Stromal cell of bone marrow (primary cell): ENCODE measurements at places on chromosomes 1 and 21.

DNA sequence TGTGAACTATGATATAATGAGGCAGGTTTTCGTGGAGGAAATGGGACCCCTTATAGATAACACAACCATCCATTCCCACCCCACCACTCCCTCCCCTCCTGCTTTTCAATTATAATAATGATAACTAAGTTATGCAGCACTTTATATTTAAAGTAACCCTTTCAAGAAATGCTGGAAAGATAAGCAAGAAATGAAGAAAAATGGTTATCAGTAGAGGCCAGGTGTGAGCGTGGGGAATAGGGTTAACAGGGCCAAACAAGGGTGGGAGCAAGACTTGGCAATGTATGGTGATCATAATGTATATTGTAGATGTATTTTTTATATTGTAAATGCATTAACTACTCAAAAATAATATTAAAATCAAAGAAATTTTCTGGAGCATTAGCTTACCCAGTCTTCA is 133.4 kb downstream of the PBX1 start:
- DNase-seq: no peak

GRCh38 chr1:33684396-33685179 is 179.3 kb upstream of the HMGB4 start:
- DNase-seq: no peak

- DNase-seq: no peak
Measured at GRCh38 chr1:154993572-154994268, at the start of gene LENEP. Gene LENEP (plus strand): TSS chr1:154993586. CDS start chr1:154993608, 22 bp downstream.

- DNase-seq: peak; percentile 89
Measured at GRCh38 chr1:24201941-24202440, 14.9 kb upstream of the IFNLR1 start.
